ENCODE measurements at places on chromosomes 6 and 20.

- peak; percentile 65 for DNase-seq
Measured at GRCh38 chr6:101117393-101118135, 236.4 kb upstream of the ASCC3 start.

DNA sequence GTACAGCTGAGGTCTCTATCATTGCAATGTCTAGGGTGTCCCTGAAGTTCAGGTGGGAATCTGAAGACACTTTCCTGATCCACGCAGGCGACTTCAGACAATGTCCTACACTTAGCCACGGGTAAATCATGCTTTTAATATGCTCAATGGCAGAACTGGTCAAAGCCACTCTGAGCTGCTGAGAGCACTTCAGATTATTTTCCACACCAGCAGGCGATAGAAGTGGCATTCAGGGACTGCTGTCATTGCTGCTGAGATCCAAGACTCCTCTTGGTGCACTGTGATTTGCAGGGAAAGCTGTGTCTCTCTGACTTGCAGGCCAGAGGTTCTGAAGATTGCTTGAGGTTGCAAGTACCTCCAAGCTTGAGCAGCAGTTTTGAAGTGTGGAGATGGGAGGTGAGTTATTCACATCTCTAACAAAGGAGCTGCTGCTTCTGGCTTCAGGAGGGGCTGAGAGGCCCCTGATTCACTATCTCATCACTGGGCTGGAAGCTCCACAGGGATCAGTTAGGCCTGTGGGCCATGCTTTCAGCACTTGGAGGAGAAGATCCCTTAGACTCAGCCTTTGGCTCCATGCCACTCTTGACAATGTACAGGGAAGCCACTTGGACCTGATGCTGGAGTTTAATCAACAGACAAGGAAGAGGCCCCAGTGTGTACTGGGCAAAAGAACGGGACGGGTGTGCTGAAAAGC, 2.9 kb upstream of the SSTR4 start:
- no peak for DNase-seq

GRCh38 chr20:19404826-19405225, 192.4 kb downstream of the SLC24A3 start:
- no peak for DNase-seq

DNA sequence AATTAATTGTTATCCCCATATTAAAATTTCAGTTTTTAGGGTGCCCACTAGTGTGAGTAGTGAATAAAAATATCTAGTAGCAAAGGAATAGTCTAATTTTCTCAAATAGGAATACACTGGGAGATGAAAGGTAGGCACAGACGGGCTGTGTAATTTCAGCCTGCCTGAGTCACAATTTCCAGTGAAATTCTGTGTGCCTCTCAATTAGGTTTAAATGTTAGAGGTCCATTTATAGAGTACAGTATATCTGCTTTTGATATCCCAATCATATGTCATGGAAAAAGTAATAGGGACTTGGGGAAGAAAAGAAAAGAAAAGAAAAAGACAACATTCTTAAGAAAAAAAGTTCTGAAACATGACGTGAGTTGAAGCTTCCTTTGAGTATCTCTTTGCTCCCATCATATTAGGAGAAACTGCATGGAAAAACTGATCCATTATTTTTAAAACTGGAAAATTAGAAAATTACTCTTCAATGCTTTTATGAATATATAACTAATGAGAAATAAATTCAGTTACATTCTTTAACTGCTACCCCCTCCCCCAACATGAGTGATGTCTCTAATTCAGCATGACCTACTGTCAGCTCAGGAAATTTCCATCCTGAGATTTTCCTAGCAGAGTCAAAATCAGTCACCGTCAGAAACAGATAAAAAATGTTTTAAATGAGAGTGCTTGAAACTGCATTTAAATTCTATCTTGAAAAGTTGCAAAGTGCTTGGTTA, 473.8 kb upstream of the HSF2 start:
- no peak for DNase-seq

- no peak for DNase-seq
Measured at GRCh38 chr6:28789553-28790083, 134.2 kb downstream of the TRIM27 start.

GRCh38 chr6:143022587-143022986, 38.1 kb upstream of the AIG1 start:
- no peak for DNase-seq

- DNase-seq, result peak; percentile 51
Measured at GRCh38 chr6:106411056-106411455, 50.5 kb downstream of the CRYBG1 start.

- DNase-seq, result no peak
Measured at GRCh38 chr20:62413025-62413570, 6.0 kb upstream of the CABLES2 start.

DNA sequence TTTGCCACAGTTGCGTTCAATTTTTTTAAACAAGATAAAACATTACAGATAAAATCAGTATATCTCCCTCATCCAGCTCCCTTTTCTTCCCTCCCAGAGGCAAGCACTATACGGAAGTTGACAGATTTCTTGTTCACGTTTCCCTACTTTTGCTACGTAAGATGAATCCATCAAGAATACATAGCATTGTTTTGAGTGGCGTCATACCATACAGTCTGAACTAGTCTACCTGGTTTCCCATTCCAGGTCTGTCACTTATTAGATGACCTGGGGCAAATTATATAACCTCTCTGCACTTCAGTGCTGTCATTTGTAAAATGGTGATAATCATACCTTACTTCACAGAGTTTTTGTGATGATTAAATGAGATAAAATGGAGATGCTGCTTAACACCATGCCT, 184.3 kb upstream of the SOX4 start:
- no peak for DNase-seq

- no peak for DNase-seq
Measured at GRCh38 chr20:61694682-61695081, 371.0 kb downstream of the TAF4 start.

DNA sequence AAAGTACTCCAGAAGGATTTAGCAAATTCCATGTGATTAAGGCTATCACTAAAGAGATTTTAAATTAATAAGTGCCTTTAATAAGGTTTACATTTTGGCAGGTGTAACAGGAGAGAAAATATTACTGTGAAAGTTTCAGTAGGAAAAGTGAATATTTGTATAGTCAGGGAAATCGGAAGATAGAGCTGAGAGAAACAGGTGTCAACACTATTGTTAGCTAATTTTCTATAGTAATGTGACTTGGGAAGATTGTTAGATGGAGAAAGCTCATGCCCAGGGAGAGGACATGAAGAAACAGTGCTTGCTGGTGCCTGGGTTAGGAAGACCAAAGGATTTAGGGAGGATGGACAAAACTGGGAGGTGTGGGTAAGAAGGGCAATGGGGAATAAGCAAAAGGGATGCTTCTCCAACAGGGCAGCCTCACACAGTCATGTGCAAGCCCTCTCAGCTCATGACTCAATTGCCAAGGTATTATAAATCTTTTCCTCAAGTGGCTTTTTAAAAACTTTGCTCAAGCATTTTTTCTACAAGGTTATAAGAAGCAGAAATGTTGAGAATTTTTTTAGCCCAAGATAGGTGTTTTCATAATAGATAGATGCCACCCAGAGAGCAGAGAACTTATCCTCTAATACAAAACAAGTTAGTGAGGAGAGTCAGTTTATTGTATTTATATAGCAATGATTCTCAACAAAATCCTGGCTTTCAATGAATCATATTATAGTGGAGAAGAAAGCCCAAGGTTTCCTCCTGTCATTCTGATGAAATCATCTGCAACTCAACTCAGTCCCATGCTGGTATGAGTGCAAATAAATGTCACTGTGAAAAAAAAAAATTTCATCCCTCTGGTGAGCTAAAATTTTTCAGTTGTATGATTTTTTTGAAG, 325.2 kb upstream of the NT5E start:
- DNase-seq, result no peak

DNA sequence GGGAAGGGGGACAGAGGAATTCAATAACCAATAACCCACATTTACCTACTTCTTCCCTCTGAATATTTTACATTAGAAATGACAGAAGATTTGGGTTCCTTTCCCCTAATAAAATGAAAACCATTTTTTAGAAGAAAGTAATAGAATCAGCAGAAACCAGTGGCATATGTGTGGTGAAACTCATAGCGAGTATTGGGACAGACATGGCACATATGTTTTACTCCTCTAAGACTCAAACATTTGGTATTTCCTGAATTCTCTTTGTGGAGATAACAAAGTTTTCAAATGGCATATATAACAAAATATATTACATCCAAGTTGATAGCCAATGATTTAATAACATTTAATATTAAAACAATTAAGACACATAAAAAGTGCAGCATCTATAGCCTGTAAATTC, 12.9 kb upstream of the BEND3 start:
- no peak for DNase-seq

DNA sequence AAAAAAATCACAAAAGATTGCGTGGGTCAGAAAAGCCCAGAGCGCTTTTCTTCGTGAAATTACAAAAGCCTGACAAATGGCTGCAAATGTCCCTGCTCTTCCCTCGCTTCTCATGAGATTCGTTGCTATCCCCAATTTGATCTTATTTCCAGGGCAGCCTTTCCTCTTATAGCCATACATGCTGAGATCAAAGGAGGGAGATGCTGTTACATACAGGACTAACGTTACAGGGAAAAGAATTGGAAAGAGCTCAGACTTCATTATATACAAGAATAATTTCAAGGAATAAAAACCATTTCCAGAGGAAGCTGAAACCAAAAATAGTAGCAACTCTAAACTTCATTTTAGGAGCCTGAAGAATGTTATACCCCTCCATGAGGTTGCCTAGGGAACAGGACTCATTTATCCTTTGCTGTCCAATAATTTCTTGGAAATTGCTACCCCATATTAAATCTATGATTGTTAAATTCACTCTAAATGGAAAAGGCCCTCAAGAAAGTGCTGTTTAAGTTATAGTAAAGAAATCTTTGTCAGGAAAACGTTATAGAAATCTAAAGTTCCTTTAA, 81.0 kb downstream of the METTL24 start:
- no peak for DNase-seq

GRCh38 chr6:35626401-35626800, 62.3 kb downstream of the FKBP5 start:
- no peak for DNase-seq
